Activated CD4-positive, alpha-beta T cell treated with anti-CD3 and anti-CD28 coated beads, Interleukin-2, amount 10 ng/mL, durations not matched to agents 7 days and 5 days (primary cell): ENCODE measurements at places on chromosomes 2 and 18. TPM values are rescaled to one million over a fixed set of nuclear protein-coding genes. Genes with fewer than 3 reads are reported as not detected.

Gene IL1RL1
- total RNA-seq: 0.12 TPM

Gene RNF144A
- 89.6 TPM for total RNA-seq

Gene CACNB4
- total RNA-seq: 0.12 TPM

Gene AGFG1
- total RNA-seq: 59.9 TPM

Gene SP100
- 364 TPM for total RNA-seq

Gene SCLY
- total RNA-seq: 27.1 TPM

Gene NT5C1B
- total RNA-seq: not detected

Gene MROH2A
- total RNA-seq: not detected

DNA sequence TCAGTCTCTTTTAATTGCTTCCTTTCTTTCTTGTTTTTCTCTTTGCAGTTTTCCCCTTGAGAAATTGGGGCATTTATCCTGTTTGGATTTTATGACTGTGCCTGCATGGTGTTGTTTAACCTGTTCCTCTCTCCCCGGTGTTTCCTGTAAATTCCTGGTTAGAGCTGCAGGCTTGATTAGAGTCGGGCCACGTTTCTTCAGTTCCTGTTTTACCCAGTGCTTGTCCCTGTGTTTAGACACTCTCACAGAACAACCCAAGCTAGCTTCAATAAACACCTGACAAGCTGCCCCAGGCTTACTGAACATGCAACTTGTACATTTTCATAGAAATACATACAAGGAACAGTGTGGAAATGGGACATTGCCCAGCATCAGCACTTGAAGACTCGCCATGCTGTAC is 53.9 kb downstream of the NGEF start:
- H3K4me1 ChIP-seq: no peaks in the 10 kb centered on the region
- H3K27ac ChIP-seq: no peak overlapping the region
- DNase-seq: no peak
- no peaks in the 10 kb centered on the region for H3K36me3 ChIP-seq
- H3K4me3 ChIP-seq: no peak overlapping the region

GRCh38 chr2:188726626-188727247 is 247.4 kb upstream of the COL3A1 start:
- H3K27ac ChIP-seq: no peak overlapping the region
- no peak for DNase-seq
- no peaks in the 10 kb centered on the region for H3K4me1 ChIP-seq
- no peak overlapping the region for H3K4me3 ChIP-seq
- no peaks in the 10 kb centered on the region for H3K36me3 ChIP-seq

DNA sequence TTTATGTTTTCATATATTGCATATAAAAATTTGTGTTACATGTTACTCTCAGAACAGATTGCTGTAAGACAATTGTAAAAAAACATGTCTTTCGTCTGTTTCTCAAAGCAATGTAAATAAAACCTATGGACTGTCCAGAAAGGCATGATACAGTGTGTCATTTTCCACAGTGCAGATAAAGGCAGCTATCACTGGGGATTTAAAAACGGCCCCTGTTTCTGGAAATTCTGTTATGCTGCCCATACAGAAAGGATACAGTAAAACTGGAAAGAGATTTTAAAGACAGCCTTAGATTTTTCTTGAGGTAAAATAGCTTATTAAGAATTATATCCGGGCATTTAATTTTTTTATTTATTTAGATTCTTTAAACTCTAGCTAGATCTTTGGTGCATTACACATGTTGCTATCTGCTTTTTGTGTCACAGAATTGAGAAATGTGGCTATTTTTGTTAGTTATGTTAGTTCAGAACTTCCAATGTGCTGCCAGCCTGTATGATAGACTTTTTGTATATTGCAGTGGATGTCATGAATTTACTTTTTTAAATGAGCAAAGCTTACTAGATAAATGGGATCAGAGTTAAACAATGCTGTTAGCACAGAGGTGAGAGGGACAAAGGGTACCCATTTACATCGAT is 859 bp upstream of the INO80D start:
- no peaks in the 10 kb centered on the region for H3K27me3 ChIP-seq
- peak overlapping the region; percentile 58 for H3K27ac ChIP-seq
- H3K36me3 ChIP-seq: peaks cover 2% of the 10 kb centered on the region

DNA sequence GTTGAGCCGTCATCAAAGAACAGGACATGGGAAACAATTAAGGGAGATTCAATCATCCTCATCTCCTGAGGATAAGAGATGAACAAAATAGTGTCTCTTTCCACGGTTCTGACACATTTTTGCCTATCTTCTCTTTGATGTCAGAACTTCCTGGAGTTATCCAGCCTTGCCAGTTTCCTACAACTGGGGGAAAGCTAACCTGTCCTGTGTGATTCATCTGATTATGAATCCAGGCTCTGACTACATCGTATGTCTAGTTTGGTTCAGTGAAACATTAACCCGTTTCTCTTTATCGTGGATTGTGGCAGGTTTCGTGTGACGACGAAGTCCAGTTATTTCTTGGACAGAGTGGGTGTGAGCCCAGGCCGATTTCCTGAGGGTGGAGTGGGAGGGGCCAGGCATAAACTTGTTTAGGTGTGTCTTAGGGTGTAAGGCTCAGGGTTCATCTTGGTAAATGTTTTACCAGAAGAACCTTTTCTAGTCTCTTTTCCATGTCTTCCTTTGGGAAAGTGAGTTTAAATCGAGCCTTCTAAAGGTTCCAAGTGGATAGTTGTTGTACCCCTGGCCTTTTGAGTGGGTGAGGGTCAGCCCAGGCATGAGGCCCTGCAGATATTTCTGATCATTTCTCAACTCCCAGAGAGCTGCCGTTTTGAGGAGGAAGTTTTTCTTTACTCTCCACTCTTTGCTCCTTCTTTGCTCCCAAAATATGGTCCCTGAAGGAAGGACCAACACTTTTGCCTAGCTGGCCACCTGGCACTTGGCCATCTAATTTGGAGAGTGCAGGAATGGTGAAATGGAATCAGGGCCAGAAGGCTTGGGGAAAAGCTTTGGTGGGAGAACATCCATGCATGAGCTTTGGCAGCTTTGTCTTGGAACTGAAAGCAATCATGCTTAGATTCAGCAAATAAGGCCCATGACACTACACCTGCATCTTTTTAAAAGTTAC is 50.4 kb upstream of the FZD5 start:
- no peak overlapping the region for H3K4me3 ChIP-seq
- H3K27ac ChIP-seq: no peak overlapping the region
- H3K27me3 ChIP-seq: no peaks in the 10 kb centered on the region

DNA sequence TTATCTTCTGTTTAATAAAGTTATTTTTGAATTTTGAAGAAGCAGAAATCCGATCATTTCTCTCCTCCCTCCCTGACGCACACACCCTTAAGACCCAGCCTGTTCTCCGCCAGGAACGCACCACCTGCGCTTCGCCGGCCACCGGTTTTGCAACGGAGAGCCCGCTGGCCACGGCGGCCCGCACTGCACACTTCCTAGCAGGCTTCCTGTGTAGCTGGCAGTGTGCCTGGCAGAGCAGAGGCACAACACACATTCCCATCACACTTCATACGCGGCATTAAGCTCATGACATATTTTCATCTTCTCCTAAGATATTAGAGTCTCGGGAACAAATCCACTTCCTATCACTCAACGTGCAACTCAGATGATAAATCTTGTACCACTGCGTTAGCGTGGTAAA is 148.0 kb downstream of the HDAC4 start:
- H3K27me3 ChIP-seq: no peaks in the 10 kb centered on the region
- DNase-seq: no peak
- peak overlapping the region; percentile 3 for H3K4me3 ChIP-seq
- H3K36me3 ChIP-seq: peaks cover 64% of the 10 kb centered on the region
- H3K27ac ChIP-seq: no peak overlapping the region
- H3K4me1 ChIP-seq: peaks cover 73% of the 10 kb centered on the region

- no peaks in the 10 kb centered on the region for H3K4me1 ChIP-seq
- DNase-seq: no peak
- no peak overlapping the region for H3K4me3 ChIP-seq
- no peaks in the 10 kb centered on the region for H3K27me3 ChIP-seq
- no peaks in the 10 kb centered on the region for H3K36me3 ChIP-seq
- no peak overlapping the region for H3K27ac ChIP-seq
Measured at GRCh38 chr2:120909102-120909501, 173.4 kb downstream of the GLI2 start.

GRCh38 chr2:177353187-177353478 is 39.4 kb upstream of the AGPS start:
- no peak overlapping the region for H3K27ac ChIP-seq
- peaks cover 3% of the 10 kb centered on the region for H3K36me3 ChIP-seq
- H3K4me1 ChIP-seq: no peaks in the 10 kb centered on the region
- H3K4me3 ChIP-seq: no peak overlapping the region

DNA sequence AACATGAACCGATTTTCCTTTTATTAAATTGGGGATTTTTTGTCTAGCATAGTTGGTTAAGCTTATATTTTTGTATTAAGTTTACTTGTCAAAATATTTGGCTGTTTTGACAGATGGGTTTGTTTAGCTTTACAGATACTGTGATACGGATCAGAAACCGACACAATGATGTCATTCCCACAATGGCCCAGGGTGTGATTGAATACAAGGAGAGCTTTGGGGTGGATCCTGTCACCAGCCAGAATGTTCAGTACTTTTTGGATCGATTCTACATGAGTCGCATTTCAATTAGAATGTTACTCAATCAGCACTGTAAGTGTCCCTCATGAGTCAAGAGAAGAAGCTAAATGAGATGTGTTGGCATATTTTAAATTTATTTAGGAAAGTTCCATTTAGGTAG is 8.5 kb downstream of the PDK1 start:
- DNase-seq: no peak
- H3K27ac ChIP-seq: no peak overlapping the region
- no peaks in the 10 kb centered on the region for H3K27me3 ChIP-seq

GRCh38 chr2:144079803-144080202 is 440.1 kb downstream of the ZEB2 start:
- H3K27me3 ChIP-seq: no peaks in the 10 kb centered on the region
- H3K4me1 ChIP-seq: no peaks in the 10 kb centered on the region
- no peak overlapping the region for H3K4me3 ChIP-seq
- no peak overlapping the region for H3K27ac ChIP-seq
- H3K36me3 ChIP-seq: no peaks in the 10 kb centered on the region
- DNase-seq: no peak

GRCh38 chr18:55439056-55439455 is 148.9 kb downstream of the TCF4 start:
- no peaks in the 10 kb centered on the region for H3K4me1 ChIP-seq
- no peaks in the 10 kb centered on the region for H3K36me3 ChIP-seq
- H3K27ac ChIP-seq: no peak overlapping the region
- no peak overlapping the region for H3K4me3 ChIP-seq
- H3K27me3 ChIP-seq: no peaks in the 10 kb centered on the region

- no peaks in the 10 kb centered on the region for H3K27me3 ChIP-seq
- peaks cover 22% of the 10 kb centered on the region for H3K36me3 ChIP-seq
- H3K4me3 ChIP-seq: no peak overlapping the region
- H3K4me1 ChIP-seq: peaks cover 30% of the 10 kb centered on the region
- DNase-seq: peak; percentile 20
Measured at GRCh38 chr2:28134262-28134812, 243.8 kb downstream of the BABAM2 start.

DNA sequence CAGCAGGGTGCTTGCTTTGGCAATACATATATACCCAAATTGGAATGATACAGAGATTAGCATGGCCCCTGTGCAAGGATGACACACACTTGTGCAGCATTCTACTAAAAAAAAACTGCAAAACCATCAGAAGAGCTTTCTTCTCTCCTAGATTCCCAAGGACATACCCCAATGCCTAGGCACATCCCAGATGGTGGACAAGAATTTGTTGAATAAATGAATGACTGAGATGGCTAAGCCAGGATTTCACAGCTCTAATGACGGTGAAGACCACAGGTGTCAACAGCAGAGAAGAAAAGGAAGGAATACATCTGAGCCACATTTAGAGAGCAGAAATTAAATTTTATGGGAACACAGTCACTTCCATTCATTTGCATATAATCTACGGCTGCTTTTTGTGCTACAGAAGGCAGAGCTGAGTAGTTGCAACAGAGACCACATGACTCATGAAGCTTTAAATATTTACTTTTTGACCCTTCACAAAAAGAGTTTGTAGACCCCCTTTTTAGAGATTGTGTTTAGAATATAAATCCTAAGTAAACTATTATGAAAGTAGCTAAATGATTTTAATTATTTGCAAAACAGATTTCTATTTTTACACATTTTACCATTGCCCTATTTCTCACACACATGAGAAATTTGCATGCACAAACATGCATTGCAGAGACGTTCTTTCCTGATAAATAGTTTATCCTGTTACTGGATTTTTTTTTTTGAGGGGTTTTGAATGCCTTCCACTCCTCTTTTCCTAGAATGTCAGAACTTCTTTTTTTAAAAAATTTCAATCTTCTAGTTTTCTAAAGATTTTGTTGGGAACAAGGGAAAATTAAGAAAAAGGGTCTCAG is 119.0 kb downstream of the PMAIP1 start:
- no peak overlapping the region for H3K27ac ChIP-seq
- no peaks in the 10 kb centered on the region for H3K36me3 ChIP-seq
- H3K4me3 ChIP-seq: no peak overlapping the region
- no peak for DNase-seq
- peaks cover 4% of the 10 kb centered on the region for H3K27me3 ChIP-seq

DNA sequence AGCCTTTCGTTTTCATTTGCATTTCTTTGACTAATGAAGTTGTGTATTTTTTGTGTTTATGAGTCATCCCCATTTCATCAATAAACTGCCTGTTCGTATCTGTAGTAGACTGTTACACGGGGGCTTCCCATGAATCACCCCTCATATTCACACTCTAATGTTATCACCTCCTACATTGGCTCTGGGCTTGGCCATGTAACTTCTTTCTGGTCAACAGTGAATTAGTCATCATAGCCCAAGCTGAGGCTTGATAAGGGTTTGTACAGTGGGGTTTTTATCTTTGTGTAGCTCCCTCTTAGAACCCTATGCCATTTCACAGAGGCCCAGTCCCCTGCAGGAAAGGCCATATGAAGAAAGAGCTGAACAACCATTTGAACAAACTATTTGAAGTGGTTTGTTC is 151.0 kb downstream of the CCBE1 start:
- DNase-seq: no peak
- H3K36me3 ChIP-seq: no peaks in the 10 kb centered on the region
- H3K27ac ChIP-seq: no peak overlapping the region
- no peaks in the 10 kb centered on the region for H3K4me1 ChIP-seq
- peaks cover 7% of the 10 kb centered on the region for H3K27me3 ChIP-seq
- no peak overlapping the region for H3K4me3 ChIP-seq

GRCh38 chr2:50777954-50778353 is 254.0 kb downstream of the NRXN1 start:
- H3K36me3 ChIP-seq: no peaks in the 10 kb centered on the region
- H3K4me1 ChIP-seq: no peaks in the 10 kb centered on the region
- H3K27me3 ChIP-seq: no peaks in the 10 kb centered on the region
- DNase-seq: no peak
- no peak overlapping the region for H3K27ac ChIP-seq

DNA sequence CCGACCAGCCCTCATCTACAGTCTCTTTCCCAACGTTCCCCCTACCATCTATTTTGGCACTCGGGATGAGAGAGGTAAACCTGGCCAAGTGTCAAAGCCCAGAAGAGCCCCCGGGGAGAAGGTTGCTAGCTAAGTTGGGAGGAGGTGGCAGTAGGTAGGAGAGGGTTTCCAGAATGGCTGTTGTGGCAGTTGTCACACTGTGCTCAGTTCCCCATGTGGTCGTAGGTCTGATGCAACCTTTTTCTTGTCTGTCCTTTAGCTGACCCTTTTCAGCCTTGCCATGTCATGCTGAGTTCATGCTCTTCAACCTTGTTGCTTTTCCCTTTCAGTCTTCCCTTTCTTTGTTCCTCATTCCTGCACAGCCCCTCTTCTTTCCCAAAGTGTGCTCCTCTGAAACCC is 34.5 kb downstream of the TTLL4 start:
- no peak overlapping the region for H3K4me3 ChIP-seq
- H3K27me3 ChIP-seq: no peaks in the 10 kb centered on the region
- H3K36me3 ChIP-seq: peaks cover 38% of the 10 kb centered on the region
- no peak for DNase-seq
- peaks cover 5% of the 10 kb centered on the region for H3K4me1 ChIP-seq
